ENCODE measurements at places on chromosomes 5 and 9.

- DNase-seq: no peak
Observed at GRCh38 chr9:33307067-33307466, 16.8 kb downstream of the NFX1 start.

DNA sequence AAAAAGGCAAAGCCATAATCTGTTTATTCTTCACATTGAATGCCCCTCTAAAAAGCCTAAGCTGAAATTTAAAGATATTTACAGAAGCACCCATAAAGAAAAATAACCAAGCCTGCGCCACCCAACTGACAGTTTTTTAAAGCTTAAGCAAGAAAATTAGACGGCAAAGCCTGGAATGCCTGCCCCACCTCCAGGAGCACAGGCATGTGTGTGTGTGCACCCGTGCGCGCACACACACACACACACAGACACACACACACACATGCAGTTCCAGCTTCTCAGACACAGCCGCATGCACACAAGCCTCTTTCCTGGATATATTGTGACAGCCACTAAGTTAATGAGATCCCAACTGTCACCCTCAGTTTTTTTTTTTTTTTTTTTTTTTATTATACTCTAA is 88.2 kb downstream of the FRMD3 start:
- no peak for DNase-seq

- no peak for DNase-seq
Observed at GRCh38 chr9:24090566-24090965, 264.5 kb upstream of the ELAVL2 start.

GRCh38 chr5:142876817-142877216 is 106.6 kb downstream of the ARHGAP26 start:
- no peak for DNase-seq

- DNase-seq: no peak
Observed at GRCh38 chr5:66232706-66233445, 88.8 kb downstream of the SREK1 start.

DNA sequence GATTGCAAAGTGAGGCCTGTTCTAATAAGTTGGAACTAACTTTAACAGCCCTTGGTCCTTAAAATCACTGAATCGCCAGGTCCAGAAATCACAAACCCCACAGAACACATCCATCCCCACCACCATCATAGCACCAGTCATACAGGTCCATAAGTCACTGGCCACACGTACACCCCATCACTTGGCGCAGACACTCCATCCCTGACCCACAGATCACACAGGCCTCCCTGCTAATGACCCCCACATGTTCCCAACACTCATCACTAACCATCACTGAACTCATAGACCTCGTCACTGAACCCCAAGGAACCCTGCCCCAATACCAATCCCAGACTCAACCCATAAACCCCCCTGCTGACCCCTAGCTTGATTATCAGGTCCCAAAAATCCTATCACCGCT is 41.2 kb upstream of the ZNF300 start:
- no peak for DNase-seq

DNA sequence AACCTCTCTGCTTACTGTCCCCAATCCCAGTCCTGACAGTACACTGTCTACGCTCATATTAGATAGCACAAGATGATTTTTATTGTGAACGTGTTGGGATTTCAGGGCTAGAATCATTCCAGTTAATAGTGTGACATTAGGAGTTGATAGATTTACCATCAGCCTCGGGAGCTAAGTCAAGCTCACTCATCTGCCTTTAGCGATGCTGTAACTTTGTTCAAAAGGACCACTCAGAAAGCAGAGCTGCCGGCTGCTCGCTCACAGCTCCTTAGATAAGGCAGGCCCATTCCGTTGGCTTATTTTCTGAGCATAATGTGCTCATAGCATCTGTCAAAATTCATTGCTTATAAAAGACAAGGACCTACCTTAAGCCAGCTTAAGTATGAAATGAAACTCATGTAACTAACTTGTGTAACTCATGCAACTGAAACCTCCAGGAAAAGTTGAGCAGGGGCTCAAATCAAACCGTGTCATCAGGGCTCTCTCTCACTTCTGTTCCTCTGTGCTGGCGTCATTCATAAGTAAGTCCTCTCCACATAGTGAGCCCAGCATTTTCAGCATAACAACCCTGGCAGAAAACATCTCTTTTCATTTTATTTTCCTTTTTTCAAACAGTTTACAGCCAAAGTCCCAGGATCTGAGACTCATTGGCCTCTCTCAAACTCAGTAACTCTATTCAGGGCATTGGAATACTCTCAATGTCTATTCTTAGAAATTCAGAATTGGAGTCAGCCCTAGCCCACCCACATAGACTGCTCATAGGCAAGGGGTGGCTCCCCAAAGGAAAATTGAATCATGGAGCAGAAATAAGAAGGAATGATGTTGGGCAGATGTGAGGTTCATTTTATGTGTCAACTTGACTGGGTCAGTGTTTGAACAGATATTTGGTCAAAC is 208.8 kb downstream of the MAN2A1 start:
- DNase-seq: no peak

DNA sequence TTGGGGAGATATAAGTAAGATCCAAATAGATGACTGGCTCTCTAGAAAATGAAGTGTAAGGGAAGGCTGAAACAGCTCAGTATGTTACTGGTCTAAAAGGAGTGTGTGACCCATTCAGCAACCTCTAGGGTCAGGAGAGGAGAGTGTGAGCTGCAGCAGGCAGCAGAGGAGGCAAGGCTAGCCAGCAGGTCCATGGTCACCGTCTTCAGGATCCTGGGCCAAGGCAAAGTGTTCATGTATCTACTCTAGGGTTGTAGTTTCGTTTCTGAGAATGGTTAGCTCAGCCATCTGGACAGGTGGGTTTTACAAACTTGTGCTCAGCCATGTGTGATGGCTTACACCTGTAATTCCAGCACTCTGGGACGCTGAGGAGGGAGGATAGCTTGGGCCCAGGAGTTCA is 13.7 kb downstream of the MYO10 start:
- DNase-seq: no peak

DNA sequence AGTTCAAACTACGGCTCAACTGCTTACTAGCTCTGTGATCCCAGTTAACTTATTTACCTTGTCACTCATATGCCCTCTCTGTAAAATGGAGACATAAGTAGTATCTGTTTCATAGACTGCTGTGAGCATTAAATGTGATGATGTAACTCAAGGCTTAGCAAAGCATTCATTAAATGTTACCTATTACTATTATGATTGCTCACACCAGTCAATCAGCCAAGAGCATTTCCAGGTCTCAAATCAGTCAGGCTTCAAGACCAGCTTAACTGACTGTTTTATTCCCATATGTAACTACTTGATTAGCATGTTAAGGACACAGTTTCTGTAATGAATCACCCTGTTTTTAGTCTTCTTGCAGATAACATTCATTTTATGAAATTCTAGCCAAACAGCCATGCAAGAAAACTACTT is 413.3 kb downstream of the MLLT3 start:
- DNase-seq: no peak

DNA sequence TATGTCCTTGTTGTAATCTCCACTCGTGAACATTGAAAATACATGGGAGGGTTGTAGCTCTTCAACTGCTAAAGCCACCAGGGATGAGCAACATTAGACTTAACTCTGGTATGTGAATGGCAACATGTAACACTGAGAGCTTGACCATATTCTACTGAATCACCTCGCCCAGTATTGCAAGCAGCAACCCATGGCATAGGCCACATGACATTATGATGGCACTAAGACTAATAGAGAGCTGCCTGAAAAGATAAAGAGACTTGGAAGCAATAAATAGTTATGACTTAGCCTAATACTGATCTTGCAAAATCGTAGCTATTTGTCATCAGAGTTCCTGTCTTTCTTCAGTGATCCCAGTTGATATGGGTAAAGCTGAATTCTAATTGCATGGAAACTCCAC is 108.4 kb upstream of the NREP start:
- DNase-seq: no peak

- DNase-seq: no peak
Observed at GRCh38 chr5:38948501-38948900, 102.7 kb downstream of the OSMR start.

DNA sequence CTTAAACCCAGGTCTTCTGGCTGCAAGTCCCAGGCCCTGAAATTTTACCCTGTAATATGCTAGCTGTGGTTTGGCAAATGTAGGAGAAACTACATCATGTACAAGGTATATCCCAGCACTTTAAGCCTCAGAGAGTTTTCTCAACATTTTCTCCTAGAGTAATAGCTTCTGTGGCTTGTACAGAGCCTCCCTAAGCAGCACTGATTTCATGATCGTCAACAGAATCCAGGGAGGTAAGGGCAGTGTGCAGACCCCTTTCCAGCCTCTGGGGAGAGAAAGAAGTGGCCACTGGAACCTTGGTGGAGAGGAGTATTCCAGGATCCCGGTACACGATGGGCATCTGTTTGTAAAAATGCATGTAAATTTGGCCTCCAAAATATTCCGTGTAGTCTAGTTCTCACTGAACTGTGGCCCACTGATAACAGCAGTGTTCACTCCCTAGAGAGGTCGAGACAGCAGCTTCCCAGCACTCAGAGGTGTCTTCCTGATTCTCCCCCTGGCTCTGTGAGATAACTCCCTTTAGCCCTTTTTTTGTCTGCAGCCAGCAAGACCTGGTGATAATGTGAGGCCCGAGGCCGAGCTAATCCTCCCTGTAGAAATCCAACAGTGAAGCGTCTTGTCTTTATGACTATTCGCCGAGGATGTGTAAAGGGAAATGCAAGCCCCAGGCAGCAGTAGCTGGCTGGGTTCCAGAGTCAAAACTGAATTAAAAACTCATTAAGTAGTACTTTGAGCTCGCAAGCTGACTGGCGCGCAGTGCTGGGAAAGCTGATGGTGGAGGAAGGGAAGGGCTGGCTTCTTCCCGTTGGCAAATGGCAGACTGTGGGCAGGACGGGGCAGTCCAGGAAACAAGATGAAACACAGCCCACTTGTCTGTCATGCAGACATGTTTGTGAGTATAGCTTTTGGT is 59.0 kb downstream of the MAP1B start:
- no peak for DNase-seq

- DNase-seq: no peak
Observed at GRCh38 chr5:28729067-28729466, 1690.7 kb upstream of the CDH9 start.

DNA sequence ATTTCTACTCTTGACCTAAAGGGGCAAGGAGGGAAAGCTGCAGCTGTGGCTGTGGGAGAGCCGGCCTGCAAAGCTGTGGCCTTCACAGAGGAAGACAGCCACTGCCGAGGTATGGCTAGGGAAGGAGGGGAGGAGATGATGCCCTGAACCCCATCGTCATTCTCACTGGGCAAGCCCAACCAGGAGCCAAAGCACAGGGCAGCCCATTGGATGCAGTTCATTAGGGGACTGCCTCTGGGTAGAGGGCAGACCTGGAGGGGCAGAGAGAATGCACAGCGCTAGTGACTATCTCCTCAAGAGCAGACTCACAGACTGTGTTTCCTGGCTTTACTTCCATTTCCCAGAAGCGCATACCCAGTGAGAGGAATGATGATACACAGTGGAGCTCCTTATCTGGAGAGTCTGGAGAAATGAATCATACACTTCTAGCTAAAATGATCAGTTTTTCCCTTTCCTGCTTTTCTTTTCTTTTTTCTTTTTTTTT is 47.2 kb upstream of the TTC23L start:
- DNase-seq: no peak

- no peak for DNase-seq
Observed at GRCh38 chr5:139854029-139854605, 58.5 kb downstream of the PSD2 start.

GRCh38 chr5:26329562-26330189 is 708.7 kb downstream of the CDH9 start:
- no peak for DNase-seq

DNA sequence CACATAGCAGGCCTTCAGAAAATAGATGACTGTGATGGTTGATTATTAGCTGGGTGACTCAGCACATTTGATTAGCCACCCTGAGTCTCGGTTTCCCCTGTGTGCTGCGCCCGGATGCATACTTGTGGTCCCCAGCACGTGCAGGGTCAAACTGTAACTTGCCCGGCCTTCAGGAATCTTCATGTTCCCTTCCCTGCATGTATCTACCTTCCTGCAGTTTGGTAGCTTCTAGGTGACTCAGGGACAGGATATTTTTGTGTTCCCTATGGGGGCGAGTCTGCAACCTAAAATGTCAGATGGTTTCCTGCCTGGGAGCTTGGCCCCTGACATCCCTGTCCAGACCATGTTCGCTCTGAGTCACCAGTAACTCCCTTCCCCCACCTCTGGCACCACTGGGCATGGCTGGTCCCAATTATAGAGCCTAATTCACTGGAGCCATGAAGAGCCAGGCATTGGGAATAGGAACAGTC is 13.2 kb downstream of the PTGS1 start:
- no peak for DNase-seq

DNA sequence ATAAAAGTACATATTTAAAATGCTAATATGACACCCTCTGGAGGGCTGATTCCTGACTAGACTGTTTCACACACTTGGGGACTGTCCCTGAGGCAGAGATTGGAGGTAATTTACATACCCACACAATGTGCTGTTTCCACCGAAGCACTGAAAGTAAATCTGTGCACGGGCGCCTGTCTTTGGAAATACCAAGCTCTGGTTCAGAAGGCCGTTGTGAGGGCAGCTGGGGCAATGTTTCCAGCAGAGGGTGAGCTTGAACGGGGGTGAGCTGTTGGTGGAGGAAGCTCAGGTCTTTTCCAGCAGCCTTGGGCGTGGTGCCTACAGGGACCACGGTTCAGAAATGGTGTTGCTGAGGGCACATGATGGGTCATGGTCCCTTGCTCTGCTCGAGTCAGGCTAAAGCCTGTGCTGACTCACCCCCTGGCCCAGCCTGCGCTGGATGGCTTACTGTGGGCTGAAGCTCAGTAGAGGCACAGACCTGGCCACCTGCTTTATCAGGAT is 25.8 kb upstream of the HMCN2 start:
- DNase-seq: no peak

GRCh38 chr5:126716861-126717260 is 60.1 kb upstream of the LMNB1 start:
- DNase-seq: no peak

DNA sequence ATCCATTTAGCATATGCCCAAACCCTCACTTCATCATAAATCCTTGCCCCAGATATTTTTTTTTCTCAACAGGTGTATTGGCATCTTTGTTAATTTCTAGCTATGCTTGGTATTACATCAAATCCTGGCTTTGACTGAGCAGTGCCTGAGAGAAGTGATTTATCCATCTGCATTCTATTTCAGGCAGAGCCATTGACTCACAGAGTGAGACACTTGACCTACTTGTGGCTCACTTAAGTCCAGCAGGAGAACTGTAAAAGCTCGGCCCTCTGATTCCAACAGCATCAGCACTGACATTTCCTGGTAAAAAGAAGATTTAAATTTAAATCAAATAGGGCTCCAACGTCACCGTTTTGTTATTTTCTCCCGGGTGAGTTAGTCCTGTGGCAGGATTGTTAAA is 93.4 kb downstream of the PLK2 start:
- no peak for DNase-seq

GRCh38 chr5:56986626-56986947 is 34.7 kb upstream of the MIER3 start:
- DNase-seq: no peak

DNA sequence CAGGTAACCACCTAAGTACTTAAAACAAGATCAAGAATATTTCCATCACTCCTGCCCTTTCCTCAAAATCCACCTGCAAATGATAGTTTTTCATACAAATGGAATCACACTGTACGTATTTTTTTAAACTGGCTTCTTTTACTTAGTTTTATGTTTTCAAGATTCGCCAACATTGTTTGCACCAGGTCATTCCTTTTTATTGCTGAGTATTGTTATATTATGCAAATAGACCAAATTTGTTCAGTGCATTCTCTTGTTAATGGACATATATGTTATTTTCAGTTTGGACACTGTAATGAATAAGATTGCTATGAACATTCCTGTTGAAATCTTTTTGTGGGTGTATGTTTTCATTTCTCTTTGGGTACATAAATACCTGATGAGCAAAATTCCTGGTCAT is 8.3 kb upstream of the ANKRD31 start:
- DNase-seq: no peak
